Activated naive CD8-positive, alpha-beta T cell treated with anti-CD3 and anti-CD28 coated beads, Interleukin-2, amount 50 U/mL, for 24 hours (primary cell): ENCODE measurements at places on chromosomes 4 and X.

- no peaks in the 10 kb centered on the region for H3K36me3 ChIP-seq
- no peaks in the 10 kb centered on the region for H3K27me3 ChIP-seq
- DNase-seq, result no peak
- no peak overlapping the region for H3K4me3 ChIP-seq
- no peaks in the 10 kb centered on the region for H3K4me1 ChIP-seq
These were observed 133.6 kb upstream of the ARHGEF9 start for GRCh38 chrX:63918611-63919010.

DNA sequence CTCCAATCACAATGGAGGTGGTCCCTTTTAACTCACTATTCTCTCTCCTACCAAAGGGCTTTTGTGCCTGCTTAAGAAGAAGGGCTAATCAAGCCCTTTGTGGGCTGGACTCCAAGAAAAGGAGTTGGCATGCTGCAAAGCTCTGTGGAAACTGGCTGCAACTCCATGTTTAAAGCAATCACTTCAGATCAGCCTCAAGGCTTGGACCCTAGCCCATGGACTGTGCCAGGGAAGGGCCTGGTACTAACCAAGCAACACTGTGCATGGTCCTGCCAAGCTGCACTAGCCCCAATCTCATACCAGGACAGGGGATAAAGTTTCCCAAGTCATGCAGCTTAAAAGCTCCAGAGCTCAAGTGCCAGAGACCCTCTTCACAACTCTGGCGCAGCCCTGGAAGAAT, 86.7 kb downstream of the ATP8A1 start:
- H3K27me3 ChIP-seq, result no peaks in the 10 kb centered on the region
- peaks cover 5% of the 10 kb centered on the region for H3K36me3 ChIP-seq
- DNase-seq, result no peak

DNA sequence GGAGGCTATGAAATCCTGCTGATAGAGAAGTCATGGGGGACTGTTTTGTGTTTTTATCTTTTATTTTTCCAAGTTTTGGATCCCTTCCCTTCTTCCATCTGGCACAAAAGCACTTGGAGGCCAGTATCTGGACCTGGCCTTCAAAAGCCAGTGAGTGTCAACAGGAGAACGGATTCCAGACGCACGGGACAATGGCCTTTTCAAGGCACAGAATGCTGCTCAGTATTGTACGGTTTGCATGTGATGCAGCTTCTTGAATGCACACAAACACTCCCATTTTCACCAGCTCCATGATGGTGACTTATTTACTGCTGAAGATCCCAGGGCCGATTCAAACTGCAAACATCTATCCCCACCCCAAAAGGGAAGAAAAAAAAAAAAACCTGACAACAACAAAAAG, 145.4 kb downstream of the CPEB2 start:
- no peak overlapping the region for H3K4me3 ChIP-seq
- no peak overlapping the region for H3K27ac ChIP-seq
- no peak for DNase-seq
- peaks cover 5% of the 10 kb centered on the region for H3K27me3 ChIP-seq

- no peak for DNase-seq
- H3K36me3 ChIP-seq, result peaks cover 61% of the 10 kb centered on the region
- no peaks in the 10 kb centered on the region for H3K27me3 ChIP-seq
- H3K27ac ChIP-seq, result no peak overlapping the region
- peaks cover 19% of the 10 kb centered on the region for H3K4me1 ChIP-seq
These were observed 36.8 kb downstream of the NSD2 start for GRCh38 chr4:1907848-1908525.

GRCh38 chr4:159383562-159383931, 280.7 kb downstream of the RAPGEF2 start:
- H3K27me3 ChIP-seq, result peaks cover 15% of the 10 kb centered on the region
- DNase-seq, result no peak
- no peaks in the 10 kb centered on the region for H3K36me3 ChIP-seq
- H3K4me3 ChIP-seq, result no peak overlapping the region
- H3K4me1 ChIP-seq, result no peaks in the 10 kb centered on the region

GRCh38 chr4:141727420-141727819, 91.0 kb downstream of the IL15 start:
- DNase-seq, result no peak
- H3K27me3 ChIP-seq, result no peaks in the 10 kb centered on the region
- no peak overlapping the region for H3K4me3 ChIP-seq

DNA sequence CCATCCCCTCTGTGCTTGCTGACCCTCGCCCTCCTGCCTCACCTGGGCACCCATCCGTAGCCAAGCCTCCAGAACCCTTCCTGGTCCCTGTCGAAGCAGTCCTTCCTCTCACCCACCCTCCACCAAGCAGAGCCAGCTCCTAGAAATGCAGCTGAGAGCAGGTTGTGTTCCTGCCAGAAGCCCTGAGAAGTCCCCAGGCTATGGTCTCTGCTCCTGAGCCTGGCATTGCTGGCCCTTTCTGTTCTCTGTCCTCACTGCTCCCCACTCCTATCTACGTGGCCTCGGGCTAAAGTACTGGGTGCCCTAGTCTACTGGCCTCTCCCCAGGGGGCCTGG, 2.1 kb upstream of the CPZ start:
- H3K27me3 ChIP-seq, result peaks cover 18% of the 10 kb centered on the region
- H3K4me3 ChIP-seq, result no peak overlapping the region
- H3K27ac ChIP-seq, result no peak overlapping the region
- no peaks in the 10 kb centered on the region for H3K36me3 ChIP-seq
- no peak for DNase-seq

GRCh38 chr4:98290511-98290910, 29.3 kb downstream of the RAP1GDS1 start:
- H3K27ac ChIP-seq, result peak overlapping the region; percentile 49
- peaks cover 40% of the 10 kb centered on the region for H3K4me1 ChIP-seq
- no peak for DNase-seq
- H3K4me3 ChIP-seq, result no peak overlapping the region
- peaks cover 23% of the 10 kb centered on the region for H3K36me3 ChIP-seq
- no peaks in the 10 kb centered on the region for H3K27me3 ChIP-seq
